ENCODE measurements at places on chromosomes 12 and 14.

GRCh38 chr14:95327558-95328374 lies 8.1 kb upstream of the CLMN start:
- DNase-seq, result no peak

- no peak for DNase-seq
Measured at GRCh38 chr14:99229654-99230207, 42.3 kb downstream of the BCL11B start.

DNA sequence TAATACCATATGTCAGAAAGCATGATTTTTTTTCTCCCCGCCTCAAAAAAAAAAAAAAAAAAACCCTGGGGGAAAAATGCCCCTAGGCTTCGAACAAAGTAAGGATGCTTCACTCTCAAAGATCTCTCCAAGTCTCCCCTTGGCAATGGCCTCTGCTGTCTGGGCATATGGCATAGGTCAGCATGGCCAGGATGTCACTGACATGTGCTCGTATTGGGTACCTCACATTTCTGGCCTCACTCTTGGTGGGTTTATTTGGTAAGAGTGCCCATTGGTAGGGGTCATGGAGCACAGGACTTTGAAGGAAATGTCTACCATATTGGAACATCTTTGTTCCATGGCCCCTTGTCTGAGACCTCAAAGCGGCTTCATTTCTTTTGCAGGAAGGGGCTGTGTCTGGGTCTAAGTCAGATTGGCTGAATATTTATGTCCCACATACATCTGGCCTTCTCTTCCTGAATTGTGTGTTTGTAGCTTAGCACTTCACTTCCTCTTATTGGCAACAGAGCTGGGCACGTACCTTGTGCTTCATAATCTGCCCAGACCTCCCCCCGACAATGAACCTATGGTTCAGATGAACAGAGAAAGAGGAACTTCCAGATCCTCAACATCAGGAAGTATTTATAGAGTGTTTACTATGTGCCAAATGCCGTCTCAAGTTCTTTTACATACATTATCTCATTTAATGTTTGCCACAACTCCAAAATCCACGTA lies 36.3 kb upstream of the OAS1 start:
- no peak for DNase-seq

DNA sequence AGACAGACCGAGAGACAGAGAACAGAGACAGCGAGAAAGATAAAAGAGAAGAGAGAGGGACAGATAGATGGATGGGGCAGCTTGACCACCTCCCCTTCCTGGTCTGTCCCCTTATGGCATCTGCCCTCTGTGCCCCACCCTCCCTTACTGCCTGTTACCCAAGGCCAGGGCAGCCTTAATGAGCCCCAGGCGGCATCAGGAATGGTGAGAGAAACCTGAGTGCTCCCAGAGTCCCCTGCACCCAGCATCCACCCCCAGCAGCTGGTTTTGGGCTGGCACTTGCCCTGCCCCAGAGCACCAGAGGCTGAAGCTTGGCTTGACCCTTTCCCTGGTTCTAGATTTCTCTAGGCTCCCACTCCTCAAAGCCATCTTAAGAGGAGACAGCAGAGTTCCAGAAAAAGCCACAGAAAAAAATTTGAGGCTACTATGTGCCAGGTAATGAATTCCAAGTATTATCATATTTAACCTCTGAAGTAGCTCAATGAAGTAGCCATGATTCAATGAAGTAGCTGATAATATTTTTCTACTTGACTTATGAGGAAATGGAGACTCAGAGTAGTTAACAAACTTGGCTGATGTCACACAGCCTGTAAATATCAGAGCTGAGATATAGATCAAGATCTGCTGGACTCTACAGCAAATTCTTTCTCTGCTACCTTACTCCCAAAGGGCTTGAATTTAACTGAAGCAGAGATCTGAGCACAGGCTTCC lies 2.0 kb upstream of the ZNF385A start:
- DNase-seq, result no peak

Data from RKO (cell line).